Non-pigmented ciliary epithelial cell (primary cell): ENCODE measurements at places on chromosomes 16 and 17.

- DNase-seq: no peak
These were observed 111.7 kb downstream of the IRF8 start for GRCh38 chr16:86010680-86011141.

GRCh38 chr17:55652114-55652823 is 70.4 kb downstream of the TMEM100 start:
- no peak for DNase-seq

GRCh38 chr17:34733333-34733732 is 154.0 kb downstream of the TMEM132E start:
- DNase-seq: no peak

DNA sequence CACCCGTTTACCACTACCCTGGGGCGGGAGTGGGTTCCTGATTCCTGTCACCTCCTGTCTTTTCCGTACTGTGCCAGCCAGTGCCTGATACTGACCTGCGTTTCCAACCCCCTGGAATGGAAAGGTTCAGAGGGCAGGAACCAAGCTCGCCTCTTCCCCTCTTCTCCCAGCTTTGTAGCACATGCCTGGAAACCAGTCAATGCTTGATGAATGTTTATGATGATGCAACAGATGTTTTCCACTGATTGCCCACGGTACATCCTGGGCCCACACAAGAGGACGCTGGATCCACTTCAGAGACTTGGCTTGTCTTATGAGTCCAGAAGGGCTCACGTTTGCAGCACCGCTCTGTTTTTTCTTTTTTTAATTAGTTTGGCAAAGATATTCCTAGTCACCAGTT is 262.0 kb downstream of the CPPED1 start:
- no peak for DNase-seq

GRCh38 chr16:87344931-87345631 is 27.9 kb upstream of the C16orf95 start:
- no peak for DNase-seq

DNA sequence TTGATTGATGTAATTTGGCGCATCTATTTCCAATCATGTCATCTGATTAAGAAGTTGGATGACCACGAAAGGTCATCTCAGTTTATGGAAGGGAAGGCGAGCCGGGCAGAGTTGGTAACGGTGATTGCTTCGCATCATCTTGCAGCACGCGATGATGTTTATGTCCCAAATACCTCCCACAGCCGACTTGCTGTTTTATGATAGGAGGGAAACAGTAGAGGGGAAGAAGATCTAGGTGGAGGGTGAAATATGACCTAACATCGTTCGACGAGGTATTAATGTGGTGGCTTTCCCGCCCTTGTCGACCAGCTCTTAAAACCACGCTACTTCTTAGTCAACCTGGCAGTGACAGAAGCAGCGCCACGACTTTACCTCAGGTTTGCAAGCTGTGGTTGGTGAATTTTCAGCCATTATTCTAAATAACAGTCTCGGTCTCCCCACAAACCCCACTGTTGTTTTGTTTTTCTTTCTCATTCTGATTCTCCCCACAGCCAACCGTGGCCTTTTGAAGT is 805 bp upstream of the TANC2 start:
- DNase-seq: no peak

- DNase-seq: no peak
These were observed 2.3 kb downstream of the PITPNA start for GRCh38 chr17:1560101-1560857.

DNA sequence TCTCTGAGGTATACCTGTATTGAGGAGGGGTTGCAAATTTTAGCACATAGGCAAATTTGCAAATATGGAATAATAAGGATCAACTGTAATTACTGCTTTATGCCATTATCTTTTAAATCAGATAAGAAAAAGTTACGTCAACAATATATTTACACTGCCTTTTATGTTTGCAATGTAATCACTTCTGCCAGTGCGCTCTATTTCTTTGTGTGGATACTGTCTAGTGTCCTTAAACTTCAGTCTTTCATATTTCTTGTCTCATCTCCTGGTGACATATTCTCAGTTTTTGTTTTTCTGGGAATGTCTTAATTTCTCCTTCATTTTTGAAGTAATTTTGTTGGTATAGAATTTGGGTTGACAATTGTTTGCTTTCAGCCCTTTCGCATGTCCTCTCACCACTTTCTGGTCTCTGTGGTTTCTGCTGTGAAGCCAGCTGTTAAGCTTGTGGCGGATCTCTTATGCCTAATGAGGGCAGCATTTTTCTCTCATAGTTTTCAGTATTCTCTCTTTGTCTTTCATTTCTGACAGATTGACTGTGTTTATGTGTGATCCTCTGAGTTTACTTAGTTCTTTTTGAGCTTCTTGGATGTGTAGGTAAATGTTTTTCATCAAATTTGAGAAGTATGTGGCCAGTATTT is 37.6 kb upstream of the ABCC11 start:
- no peak for DNase-seq
